ENCODE measurements at places on chromosomes 2 and 18.

- no peak for DNase-seq
Observed at GRCh38 chr2:64312622-64313397, 141.2 kb upstream of the LGALSL start.

DNA sequence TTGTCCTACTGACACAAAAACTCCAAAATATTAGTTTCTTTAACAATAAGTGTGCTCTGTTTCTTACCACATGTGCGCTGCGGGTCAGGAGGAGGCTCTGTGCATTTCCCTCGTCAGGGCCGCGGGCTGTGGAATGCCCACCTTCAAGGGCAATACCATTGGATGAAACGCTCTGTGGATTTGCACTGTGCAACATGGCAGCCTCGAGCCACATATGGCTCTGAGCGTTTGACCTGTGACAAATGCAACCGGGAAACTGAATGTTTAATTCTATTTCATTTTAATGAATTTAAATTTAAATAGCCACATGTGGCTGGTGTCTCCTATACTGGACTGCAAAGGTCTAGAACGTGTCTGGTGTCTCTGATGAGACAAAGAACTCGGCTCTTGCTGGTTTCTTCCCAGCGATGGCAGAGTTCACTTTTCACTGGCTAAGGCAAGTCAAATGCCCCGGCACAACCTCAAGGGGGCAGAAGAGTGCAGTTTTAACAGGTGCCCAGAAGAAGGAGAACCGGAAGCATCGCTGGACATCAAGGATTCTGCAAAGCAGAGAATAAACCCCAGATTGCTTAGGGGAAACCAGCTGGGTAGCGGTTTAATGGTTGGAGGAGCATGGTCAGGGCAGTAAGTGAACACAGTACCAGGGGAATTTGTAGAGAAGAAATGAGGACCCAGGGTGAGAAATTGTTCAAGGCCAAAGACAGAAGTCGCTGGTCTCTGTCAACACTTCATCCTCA is 37.0 kb upstream of the TMEM18 start:
- DNase-seq = no peak

DNA sequence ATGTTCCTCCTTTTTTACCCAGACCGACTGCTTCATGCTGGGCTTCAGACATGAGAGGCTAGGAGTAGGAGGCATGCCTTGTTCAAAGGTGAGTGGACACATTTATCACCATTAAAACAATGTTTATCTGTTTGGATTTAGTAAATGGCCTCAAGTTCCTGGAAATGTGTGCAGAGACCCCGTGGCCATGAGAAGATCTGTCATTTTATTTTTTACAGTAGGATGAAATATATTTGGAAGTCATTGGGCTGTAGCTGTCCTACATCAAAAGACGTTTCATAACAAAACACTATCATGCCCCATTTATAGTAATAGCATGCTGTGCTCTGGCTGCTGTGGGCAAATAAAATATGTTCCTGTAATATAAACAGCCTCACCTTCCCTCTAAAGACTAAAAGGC is 403.9 kb upstream of the TNP1 start:
- no peak for DNase-seq

DNA sequence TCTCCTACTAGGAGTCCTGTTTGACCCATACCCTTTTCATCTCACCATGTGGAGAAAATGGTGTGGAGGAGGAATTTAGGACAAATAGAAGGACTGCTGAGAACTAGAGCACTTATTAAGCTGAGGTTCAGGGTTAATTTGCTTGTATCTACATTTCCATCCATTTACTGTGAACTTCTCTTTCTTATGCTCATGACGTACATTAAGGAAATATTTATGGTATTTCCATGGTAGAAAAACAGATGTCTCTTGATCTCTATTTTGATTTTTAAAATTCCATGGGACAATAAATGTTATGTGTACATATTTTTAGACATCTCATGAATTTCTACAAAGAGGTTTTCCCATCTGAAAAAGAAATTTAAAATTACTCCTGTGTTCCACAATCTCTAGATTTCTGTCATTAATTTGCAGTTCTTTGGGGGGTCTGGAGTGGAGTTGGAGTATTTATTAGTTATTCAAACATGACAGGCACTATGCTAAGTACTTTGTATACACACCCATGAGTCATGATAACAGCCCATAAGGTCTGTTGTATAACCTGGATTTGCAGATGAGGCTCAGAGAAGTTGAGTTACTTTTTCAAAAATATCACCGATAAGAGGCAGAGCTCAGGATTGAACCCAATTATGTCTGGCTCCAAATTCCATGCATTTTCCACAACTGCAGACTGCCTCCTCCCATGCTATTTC is 112.6 kb downstream of the COPS8 start:
- no peak for DNase-seq

GRCh38 chr2:25055376-25055920 is 13.6 kb downstream of the EFR3B start:
- no peak for DNase-seq

DNA sequence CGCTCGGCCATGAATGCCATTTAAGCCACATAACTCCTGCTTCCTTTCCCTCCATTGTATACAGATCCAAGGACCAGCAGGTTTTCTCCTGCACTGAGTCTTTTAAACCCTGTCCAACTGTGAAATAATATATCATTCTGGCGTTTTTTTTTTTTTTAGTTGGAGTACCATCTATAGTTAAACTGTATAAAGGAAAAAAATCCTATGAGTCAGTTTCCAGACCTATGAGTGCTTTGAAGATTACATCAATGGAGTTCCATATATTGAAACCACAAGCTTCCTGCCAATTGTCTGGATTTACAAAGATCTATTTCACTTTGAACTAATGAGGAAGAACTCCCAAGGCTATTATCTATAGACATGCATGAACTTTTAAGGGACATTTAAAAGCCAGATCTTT is 2.4 kb upstream of the MALT1 start:
- DNase-seq = no peak

- DNase-seq = no peak
Observed at GRCh38 chr2:232809349-232810124, 33.2 kb upstream of the KCNJ13 start.

GRCh38 chr2:233063976-233064411 is 3.9 kb downstream of the INPP5D start:
- DNase-seq = no peak

- no peak for DNase-seq
Observed at GRCh38 chr2:15811367-15811766, 129.0 kb upstream of the MYCN start.

- DNase-seq = no peak
Observed at GRCh38 chr2:227414846-227415245, 27.1 kb upstream of the SCYGR1 start.

GRCh38 chr18:80172056-80172455 is 63.0 kb downstream of the ADNP2 start:
- no peak for DNase-seq

GRCh38 chr18:9742524-9743131 is 34.5 kb downstream of the RAB31 start:
- DNase-seq = no peak

- DNase-seq = no peak
Observed at GRCh38 chr2:8469709-8470493, 212.0 kb upstream of the ID2 start.

DNA sequence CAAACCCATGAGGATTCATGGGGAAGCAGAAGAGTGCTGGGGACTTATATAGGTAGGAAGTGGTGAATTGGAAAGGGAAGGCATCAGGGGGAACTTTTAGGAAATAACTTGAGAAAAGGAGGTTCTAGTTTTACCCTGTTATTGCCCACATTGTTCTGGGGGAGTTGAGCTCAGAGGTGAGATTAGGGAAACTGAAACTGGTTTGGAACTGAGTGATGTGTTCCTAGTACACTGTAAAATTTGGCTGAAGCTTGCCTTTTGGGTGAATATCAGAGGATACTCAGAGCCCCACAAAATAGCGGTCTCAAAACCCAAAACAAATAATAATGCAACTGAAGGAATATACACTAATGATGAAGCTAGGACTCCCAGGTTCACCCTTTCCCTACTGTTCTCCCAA is 39.6 kb upstream of the APOB start:
- DNase-seq = no peak

- DNase-seq = no peak
Observed at GRCh38 chr2:218369330-218369729, 12.7 kb downstream of the CATIP start.

DNA sequence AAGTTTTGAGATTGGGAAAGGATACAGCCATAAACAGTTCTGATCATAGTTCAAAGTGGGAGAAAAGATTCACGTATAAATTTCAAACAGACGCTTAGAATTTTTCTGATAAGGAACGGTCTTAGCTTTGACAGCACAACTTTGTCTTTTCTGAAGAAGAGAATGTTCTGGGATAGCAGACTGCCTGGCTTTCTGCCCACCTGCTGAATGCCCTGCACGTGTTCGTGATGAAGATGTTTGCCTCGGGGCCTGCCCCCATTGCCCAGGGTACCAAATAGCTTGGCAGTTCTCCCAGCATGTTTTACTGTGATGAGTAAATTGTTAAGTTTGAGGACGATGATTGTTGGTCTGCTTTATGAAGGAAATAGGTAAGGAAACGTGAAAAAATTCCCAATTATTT is 4.6 kb downstream of the MRPL33 start:
- DNase-seq = no peak

GRCh38 chr2:63866009-63866709 is 24.5 kb downstream of the UGP2 start:
- DNase-seq = no peak

- DNase-seq = no peak
Observed at GRCh38 chr2:164438490-164439205, 182.6 kb downstream of the GRB14 start.

GRCh38 chr18:36364911-36365624 is 67.6 kb downstream of the FHOD3 start:
- DNase-seq = no peak

DNA sequence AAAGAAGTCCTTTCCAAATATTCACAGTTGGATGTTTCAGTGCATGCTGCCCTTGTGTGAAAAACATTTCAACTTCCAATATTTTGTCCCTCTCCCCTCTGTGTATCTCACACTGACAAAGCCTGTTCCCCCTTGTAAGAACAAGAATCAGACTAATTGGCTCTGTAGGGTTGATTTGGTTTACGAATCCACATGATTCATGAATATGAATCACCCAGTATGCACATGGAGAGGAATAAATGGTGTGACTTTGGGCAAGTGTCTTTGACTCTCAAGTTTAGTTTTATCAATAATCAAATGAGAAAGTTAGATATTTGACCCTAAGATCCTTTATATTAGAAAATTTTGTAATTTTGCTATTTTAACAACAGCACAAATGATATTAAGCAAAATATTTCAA is 9.3 kb upstream of the CDH20 start:
- DNase-seq = no peak

- DNase-seq = no peak
Observed at GRCh38 chr2:159164457-159164911, 122.0 kb downstream of the WDSUB1 start.

DNA sequence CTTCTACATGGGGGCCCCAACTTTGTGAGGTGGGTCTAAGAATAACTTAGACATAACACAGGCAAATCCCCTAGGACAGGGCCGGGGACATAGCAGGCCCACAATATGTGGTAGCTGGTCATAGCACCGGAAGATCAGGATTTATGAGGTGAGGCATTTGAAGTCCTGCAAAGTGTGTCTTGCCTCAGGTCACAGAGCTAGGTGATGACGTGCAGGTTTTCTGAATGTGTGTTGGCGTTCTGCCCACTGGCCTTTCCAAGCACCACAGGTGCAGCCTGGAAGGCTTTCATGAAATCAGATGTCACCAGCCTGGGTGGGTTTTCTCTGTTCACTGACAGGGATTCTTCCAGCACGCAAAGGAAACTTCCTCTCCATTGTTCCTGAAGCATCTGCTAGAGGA is 119.1 kb downstream of the LRATD1 start:
- no peak for DNase-seq

All from HS-27A (cell line).